ENCODE measurements at places on chromosomes 13 and 19.

GRCh38 chr13:27570906-27571305, 49.4 kb downstream of the LNX2 start:
- DNase-seq, result no peak

GRCh38 chr13:24033527-24034302, 126.8 kb upstream of the SPATA13 start:
- no peak for DNase-seq

- peak; percentile 79 for DNase-seq
Measured at GRCh38 chr13:109785141-109785891, 1.1 kb downstream of the IRS2 start.

DNA sequence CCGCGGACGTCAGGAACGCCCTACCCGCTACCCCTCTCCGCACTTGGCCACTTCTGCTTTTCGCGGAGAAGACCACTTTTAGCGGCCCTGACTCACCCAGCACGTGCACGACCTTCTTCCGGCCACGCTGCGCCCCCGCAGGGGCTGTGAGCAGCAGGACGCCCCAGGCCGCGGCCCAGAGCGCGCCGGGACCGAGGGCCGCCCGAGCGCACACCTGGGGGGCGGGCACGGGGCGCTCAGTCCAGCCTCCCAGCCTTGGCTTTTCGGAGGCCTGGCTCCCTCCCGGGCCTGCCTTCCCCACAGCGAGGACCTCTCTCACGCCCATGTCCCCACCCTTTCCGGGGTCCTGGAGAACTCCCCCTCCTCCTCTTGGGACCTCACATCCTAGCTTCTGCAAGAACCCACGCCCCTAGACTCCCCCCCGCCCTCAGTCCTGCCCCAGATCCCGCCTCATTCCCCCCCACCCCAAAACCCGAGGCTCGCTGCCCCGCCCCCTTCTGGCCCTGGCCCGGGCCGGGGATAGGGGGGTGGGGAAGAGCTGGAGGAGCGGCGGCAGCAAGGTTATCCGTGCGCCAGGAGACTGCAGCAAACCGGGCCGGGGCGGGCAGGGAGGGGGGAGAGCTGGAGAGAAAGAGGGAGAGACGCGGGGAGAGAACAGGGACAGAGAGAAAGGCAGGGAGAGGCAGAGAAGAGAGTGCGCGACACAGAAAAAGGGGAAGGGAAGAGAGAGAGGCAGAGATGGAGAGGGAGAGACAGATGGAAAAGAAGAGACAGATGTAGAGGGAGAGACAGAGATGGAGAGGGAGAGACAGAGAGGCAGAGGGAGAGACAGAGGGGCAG, 11.5 kb downstream of the TM6SF2 start:
- DNase-seq, result peak; percentile 59

DNA sequence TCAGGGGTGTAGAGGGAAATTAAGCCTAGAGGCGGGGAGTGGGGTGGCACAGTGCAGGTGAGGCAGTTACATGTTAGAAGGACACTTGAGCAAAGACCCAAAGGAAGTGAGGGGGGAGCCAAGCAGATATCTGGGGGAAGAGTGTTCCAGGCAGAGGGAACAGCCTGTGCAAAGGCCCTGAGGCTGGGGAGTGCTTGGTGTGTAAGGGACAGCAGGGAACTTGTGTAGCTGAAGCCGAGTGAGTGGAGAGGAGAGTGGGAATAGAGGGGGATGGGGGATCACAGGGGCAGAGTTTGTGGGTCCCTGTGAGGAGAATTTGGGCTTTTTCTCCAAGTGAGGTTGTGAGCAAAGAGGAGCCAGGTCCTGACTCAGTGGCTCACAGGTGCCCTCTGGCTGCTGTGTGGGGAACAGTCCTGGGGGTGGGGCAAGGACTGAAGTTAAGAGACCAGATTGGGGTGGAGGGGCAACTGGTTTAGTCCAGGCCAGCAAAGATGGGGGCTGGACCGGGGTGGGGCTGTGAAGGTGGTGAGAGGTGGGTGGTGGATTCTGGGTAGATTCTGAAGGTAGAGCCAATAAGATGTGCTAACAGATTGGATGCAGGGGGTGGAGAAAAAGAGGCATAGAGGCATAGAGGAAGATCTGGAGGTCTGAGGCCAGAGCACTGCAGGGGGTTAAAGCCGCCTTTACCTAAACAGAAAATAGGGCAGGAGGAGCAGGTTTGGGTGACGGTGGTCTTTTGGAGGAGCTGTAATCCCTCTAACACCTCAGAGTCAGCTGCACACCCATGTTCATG, 75.3 kb downstream of the CACNA1A start:
- peak; percentile 45 for DNase-seq

Data from B cell (primary cell).